Brain pericyte (primary cell): ENCODE measurements at places on chromosomes 12 and 14.

GRCh38 chr12:130335517-130336392, 1.9 kb upstream of the PIWIL1 start:
- DNase-seq: no peak

- DNase-seq: no peak
These were observed 657 bp downstream of the CBLN3 start for GRCh38 chr14:24428628-24429394.

DNA sequence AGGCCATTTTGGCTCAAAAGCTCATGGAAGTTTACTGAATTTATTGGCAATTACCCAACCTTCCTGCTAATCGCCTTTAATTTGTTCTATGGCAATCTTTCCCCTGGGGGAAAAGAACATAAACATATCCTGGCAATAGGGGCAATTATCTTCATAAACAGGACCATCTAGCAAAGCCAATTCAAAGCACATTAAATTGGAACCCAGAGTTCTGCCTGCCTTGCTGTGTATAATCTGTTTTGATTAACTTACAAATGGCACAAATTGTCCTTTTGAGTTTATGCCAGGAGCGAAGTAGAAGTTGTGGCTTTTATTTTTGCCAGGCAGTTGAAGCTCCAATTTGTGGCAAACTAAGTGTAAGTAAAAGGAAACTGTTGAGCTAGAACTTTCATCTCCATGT, 68.6 kb downstream of the C12orf50 start:
- no peak for DNase-seq

GRCh38 chr12:7113389-7113871, 4.4 kb upstream of the C1RL start:
- DNase-seq: no peak

DNA sequence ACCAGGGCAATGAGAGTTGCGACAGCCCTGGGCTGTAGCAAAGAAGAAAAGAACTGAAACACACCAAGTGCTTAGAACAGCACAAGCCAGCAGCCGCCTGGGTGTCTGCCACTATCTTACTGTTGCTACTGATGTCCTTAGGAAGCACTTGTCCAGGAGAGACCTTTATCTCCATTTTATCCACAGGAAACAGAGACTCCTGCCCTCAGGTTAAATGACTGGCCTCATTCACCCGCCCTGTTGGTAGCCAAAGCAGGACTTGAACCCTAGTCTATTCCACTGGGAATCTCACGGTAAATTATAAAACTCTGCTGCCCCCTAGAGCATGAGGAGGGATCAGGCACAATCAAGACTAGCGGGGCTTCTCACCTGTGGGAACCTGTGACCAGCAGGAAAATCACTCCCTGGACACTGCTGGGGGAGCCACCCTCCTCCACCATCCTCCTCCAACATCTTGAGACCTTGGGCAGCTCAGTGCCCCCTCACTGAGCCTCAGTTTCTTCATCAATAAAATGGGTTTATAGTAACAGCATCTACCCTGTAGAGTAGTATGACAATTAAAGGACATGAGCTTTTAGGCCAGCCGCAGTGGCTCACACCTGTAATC, 20.5 kb upstream of the TESC start:
- no peak for DNase-seq

DNA sequence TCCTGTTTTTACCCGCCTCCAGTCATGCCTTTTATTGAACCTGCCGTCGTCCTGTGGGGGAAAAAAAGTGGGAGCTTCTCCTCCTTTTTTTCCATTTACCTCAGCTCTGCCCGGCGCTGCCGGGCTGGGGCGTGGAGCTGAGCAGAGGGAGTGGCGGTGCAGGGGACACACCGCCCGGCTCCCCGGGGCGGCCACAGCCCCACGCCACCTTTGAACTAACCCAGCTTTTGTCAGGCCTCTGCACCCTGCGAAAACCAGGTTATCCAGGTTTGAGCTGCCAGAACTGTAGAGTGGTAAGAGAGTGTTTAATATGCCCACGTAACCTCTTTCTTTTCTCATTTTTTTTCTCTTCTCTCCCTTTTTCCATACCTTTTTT, 161.0 kb upstream of the FKBP4 start:
- DNase-seq: no peak

- no peak for DNase-seq
These were observed 594 bp upstream of the EXOC3L4 start for GRCh38 chr14:103093856-103094405.

GRCh38 chr12:18747895-18748294, 10.0 kb downstream of the CAPZA3 start:
- no peak for DNase-seq

GRCh38 chr12:27331291-27331926, 1.2 kb upstream of the BMAL2 start:
- no peak for DNase-seq

GRCh38 chr12:14958361-14959125, 2.9 kb downstream of the ARHGDIB start:
- no peak for DNase-seq

GRCh38 chr12:26130728-26131127, 5.9 kb upstream of the BHLHE41 start:
- no peak for DNase-seq
